ENCODE measurements at places on chromosomes 4 and X. TPM values are rescaled to one million over a fixed set of nuclear protein-coding genes. Genes with fewer than 3 reads are reported as not detected.

STPG2 gene
- total RNA-seq = not detected

ARHGEF38 gene
- not detected for total RNA-seq

PLAC8 gene
- not detected for total RNA-seq

ACSL4 gene
- total RNA-seq = 179 TPM

TBC1D8B gene
- 19.1 TPM for total RNA-seq

VCX3A gene
- not detected for total RNA-seq

IL21 gene
- not detected for total RNA-seq

ZNF630 gene
- 1.5 TPM for total RNA-seq

RP2 gene
- 30.4 TPM for total RNA-seq

SH3D19 gene
- total RNA-seq = 18.4 TPM

EXOC1 gene
- total RNA-seq = 56.9 TPM

FABP2 gene
- total RNA-seq = not detected

NDUFB11 gene
- total RNA-seq = 57.2 TPM

MAGEA10 gene
- not detected for total RNA-seq

IBSP gene
- not detected for total RNA-seq

CACNA1F gene
- not detected for total RNA-seq

Measured in uterine smooth muscle cell (primary cell).